ENCODE measurements at places on chromosomes 5 and 9. TPM values are rescaled to one million over a fixed set of nuclear protein-coding genes. Genes with fewer than 3 reads are reported as not detected.

MCTP1 gene
- 26.0 TPM for total RNA-seq

- DNase-seq = no peak
Measured at GRCh38 chr5:123092696-123093095, 3.7 kb downstream of the PRDM6 start.

SPINK7 gene
- 13.7 TPM for total RNA-seq

CARD19 gene
- total RNA-seq = 47.9 TPM

GRCh38 chr9:104982543-104982942 is 54.6 kb upstream of the ABCA1 start:
- DNase-seq = no peak

DNA sequence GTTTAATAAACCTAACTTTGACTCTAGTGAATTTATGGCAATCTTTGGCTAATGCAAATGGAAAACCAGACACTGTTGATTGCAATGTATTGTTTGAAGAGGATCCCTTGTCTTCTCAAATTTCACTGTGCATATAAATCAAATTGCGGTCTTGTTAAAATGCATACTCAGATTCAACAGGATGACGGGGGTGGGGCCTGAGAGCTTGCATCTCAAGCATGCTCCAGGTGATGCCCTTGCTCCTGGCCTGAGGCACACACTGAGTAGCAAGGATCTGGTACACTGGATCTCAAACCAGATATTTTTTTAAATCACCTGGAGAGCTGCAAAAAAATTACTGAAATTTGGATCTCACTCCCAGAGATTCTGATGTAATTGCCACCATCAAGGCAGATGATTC is 463.7 kb downstream of the DNAH5 start:
- DNase-seq = no peak

SGCD gene
- total RNA-seq = 0.77 TPM

GRCh38 chr5:131630208-131630962 is 4.6 kb downstream of the RAPGEF6 start:
- DNase-seq = peak; percentile 66

DNA sequence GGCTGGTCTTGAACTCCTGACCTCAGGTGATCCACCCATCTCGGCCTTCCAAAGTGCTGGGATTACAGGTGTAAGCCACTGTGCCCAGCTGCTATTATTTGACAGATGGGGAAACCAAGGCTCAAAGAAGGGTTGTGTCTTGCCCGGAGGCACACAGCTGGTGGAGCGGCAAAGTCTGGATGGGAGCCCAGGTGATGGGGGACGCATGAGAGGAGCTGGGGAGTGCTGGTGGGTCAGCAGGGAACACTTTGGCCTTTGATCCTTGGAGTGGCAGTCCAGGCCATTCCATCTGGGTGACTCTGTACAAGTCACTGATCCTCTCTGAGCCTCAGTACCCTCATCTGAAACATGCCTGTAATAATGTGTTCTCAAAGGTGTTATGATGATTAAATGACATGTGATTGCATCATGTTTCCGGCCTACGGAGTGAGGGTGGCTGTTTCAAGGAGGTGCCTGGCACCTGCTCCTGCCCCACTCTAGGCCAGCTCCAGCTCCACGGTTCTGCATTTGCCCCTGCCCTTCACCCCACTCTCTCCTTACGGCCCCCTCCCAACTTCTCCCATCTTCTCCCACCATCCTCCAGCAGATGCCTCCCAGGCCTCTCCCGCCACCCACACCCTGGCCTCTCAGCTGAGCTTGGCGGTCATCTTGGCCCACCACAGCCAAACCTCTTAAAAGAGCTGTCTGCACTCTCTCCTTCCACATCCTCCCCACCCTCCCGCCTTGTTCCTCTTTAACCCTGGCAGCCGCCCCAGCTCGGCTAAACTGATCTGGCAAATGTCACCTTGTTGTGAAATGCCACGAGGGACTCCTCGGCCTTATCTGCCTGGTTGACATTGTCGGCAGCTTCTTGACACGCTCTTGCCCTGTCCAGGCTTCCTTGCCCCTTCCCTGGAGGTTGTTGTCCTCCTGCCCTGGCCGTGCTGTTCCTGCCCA is 5.5 kb upstream of the DBN1 start:
- peak; percentile 69 for DNase-seq

SPATA31C1 gene
- not detected for total RNA-seq

GRCh38 chr9:89312222-89312571 is 1.2 kb downstream of the CKS2 start:
- peak; percentile 50 for DNase-seq
